Inflammatory macrophage treated with lipopolysaccharide for 1 hour (primary cell): ENCODE measurements at places on chromosomes 2 and 18.
A peak's percentile ranks its signal among the peaks of the same experiment; 100 is the strongest.

DNA sequence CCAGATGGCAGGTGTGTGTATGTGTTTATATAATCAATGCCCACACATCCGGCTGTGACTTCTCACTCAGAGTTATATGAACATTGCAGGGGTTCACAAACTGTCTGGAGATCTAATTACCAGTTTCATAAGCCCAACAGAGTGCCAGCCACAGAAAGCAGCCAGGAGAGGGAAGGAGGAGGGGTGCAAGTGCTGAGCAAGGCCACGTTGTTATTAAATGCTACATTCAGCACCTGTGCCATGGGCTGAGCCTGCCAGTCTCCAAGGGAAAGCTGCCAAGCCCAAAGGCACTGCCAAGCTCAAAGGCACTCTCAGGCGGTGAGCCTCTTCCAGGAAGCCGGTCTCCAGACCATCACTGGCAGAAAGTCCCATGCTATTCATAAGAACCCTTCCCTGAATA lies 17.4 kb downstream of the XDH start:
- DNase-seq, result no peak

- no peak for DNase-seq
These were observed 716.2 kb upstream of the VRK2 start for GRCh38 chr2:57330447-57330846.

DNA sequence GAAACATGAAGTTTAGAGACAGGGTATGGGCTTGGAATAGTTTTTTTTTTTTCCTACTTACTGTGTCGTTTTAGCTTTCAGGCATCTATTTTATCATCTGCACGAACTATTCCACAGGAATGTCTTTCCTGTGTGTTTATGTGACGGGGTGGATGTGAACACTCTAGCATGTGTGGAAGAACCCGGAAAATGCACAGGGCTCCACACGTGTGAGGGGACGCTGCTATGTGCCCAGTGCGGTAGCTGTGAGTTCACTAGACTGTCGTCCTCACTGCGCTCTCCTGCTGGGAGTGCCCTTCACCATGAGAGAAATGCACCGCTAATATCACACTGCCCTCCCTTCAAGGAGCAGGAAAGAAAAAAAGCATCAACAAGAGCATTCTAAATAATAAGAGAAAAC lies 250.8 kb upstream of the PXDN start:
- no peak for DNase-seq

DNA sequence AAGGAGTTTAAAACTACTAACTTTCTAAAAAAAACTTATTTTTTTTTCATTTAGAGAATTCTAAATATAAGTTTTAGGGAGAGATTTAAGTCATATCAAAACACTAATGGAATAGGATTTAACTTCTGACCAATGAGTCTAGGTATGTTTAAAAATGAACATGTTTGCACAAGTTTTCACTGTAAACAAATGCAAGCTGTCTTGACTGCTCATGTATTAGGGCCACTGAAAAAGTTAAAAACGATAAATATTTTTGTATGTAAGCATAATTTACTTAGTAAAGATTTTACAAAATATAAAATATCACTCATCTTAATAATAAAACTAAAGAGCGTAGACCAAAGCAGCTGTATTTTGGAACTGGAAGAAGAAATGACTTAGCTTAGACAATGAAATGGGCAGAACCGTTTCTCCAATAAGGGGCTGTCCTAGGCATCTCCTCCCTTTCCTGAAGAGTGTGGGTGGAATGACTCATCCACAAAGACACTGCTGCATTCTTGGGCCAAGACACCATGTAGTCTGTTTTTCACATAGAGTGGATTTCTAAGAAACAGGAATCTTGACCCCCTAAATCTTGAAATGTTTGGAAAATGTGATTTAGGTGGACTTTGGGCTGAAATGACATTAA lies 118.8 kb downstream of the MEP1B start:
- peak; percentile 27 for DNase-seq

DNA sequence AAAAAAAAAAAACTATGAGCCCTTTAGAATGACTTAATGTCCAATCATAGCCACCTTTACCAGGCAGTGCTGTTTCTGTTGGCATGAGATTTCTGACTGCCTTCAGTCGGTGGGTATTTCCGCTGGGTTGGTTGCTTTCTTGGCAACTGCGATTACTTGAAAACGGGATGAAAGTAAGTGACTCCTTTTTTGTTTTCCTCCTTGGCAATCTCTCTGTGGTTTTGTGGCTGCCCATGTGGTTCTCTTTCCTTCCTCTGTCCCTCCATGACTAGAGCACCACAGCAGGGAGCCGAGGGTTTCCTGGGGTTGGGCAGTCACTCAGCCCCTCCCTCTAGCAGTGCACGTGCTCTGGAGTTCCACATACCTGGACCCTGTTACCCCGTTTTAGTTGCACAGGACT lies 112.1 kb downstream of the KLHL29 start:
- DNase-seq, result peak; percentile 9

- no peak for DNase-seq
These were observed 120.6 kb upstream of the BOD1L2 start for GRCh38 chr18:57026316-57026715.

- DNase-seq, result peak; percentile 38
These were observed 88.1 kb downstream of the HRH4 start for GRCh38 chr18:24548583-24548982.

DNA sequence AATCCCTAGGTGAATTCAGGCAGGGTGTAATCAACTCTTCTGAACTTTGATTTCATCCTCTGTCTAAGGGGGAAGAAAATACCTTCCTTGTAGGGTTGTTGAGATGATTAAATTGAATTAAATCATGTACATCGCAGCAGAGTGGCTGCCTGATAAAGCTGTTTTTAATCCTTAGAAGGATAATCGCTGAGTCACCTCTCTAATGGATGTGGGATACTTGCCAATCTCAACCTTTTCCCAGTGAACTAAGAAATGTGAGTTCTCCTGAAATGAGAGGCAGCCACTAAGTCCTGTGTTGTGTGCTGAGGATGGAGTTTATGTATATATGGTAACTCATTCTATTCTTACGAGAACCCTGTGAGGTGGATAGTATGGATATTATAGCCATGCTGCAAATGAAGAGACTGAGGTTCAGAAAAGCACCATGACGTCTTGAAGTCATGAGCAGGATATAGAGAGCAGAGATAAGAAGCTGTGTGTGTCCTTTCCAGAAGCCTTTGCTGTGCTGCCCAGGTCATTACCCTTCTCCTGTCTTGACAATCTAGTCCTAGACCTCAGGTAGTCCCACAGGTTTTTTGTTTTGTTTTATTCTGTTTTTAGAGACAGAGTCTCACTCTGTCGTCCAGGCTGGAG lies 93.3 kb downstream of the HNRNPLL start:
- no peak for DNase-seq

- no peak for DNase-seq
These were observed 1334.8 kb upstream of the CELF4 start for GRCh38 chr18:38900445-38900844.

- DNase-seq, result no peak
These were observed 93.5 kb downstream of the UBE2E3 start for GRCh38 chr2:181073896-181074295.

DNA sequence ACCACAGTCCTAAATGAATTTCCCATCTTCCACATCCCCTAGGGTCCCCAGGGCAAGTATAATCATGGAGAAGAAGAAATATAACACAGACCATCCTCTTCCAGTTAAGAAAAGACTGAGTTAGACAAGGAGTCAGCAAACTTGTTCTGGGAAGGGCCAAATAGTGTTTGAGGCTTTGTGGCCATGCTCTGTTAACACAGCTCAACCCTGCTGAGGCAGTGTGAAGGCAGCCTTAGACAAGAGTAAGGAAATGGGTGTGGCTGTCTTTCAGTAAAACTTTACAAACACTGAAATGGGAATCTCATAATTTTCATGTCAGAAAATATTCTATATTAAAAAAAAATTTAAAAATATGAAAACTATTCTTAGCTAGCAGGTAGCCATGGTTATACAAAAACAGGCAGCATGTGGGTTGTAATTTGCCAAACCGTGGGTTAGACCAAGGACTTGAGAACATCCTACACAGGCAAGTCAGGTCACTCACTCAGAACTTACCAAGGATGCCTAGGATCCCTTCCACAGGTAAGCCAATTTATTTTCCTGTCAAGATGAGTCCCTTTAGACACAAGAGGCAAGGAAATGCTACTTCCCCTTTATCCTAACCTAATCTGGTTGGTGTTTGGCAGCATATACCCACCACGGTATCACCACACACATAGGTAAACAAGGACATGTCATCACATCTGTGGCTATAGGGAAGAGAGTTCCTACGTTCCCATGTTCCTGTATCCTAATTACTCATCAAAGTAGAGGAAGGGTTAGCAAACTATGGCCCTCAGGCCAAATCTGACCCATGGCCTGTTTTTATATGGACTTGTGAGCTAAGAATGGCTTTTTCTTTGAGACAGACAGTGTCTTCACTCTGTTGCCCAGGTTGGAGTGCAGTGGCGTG lies 31.9 kb downstream of the C2orf74 start:
- no peak for DNase-seq

GRCh38 chr2:25688236-25688635 lies 14.9 kb upstream of the DTNB start:
- no peak for DNase-seq

DNA sequence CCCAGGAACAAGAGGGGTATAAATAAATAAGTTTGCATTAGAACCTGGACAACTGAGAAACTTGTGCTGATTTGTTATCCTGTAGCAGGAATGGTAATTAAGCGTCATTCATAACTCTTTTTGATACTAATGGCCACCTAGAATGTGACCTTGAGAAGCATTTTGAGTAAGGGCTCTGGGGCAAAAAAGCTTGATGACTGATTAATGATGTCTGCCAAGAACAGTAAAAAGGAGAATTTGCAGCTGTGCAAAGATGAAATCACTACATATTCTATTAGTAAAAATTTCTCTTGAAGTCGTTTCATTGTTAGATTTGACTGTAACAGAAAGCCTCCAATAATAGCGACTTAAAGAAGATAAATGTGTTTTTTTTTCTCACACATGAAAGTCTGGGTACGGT lies 157.7 kb downstream of the PRKCE start:
- DNase-seq, result no peak

- DNase-seq, result no peak
These were observed 268.0 kb downstream of the DYSF start for GRCh38 chr2:71721362-71721665.

- DNase-seq, result no peak
These were observed 85.2 kb downstream of the NDUFA10 start for GRCh38 chr2:239939736-239940483.

DNA sequence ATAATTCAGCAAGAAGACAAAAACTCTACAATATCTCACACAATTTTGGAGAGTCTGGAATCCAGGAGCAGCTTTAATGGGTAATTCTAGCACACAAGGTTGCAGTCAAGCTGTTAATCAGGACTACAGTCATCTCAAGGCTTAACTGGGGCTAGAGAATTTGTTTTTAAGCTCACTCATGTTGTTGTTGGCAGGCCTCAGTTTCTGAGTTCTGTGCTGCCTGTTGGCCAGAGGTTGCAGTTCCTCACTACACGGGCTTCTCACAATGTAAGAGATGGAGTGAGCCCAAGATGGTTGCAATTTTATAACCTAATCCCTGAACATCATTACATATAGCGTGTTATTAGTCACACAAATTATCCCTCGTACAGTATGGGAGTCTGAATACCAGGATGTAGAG lies 50.6 kb upstream of the TMEFF2 start:
- DNase-seq, result no peak

DNA sequence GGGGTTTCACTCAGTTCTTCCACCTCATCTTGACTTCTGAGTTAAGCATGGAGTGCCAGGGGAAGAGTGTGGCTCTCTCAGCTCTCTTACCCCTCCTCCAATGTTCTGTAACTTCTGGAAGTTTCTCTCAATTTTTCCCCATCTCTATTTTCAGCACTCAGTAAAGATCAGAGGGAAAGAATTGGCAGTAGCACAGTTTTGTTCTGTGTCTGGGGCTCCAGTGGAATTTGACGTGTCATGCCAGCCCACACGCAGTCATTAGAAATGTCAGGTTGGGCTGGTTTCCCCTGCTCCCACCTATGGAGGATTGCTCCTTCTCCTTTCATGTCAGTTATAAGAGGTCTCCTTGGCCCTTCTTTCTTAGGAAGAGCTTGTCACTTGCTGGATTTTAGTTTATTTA lies 104.6 kb upstream of the COL3A1 start:
- DNase-seq, result no peak

- no peak for DNase-seq
These were observed 108.4 kb upstream of the EPHA4 start for GRCh38 chr2:221680548-221680947.

DNA sequence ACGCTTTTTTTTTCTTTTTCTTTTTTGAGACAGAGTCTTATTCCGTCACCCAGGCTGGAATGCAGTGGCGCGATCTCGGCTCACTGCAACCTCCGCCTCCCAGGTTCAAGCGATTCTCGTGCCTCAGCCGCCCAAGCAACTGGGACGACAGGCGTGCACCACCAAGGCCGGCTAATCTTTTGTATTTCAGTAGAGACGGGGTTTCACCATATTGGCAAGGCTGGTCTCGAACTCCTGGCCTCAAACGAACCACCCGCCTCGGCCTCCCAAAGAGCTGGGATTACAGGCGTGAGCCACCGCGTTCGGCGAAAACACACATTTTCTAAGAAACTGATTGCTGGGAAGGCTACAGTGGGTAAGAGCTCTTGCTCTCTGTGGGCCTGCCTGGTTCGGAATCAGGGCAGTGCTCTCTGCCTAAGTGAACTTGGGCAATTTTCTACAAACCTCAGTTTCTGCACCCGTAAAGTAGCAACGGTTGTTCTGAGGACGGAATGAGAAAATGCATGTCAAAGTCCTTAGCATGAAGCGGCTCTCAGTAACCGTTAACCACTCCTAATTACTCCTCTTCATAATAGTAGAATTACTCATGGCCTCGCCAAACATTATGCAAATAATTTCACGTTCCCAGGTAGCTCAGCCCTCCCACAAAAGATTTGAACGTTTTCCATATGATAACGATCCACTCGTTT lies 1.0 kb upstream of the PMAIP1 start:
- no peak for DNase-seq

GRCh38 chr2:235812185-235812665 lies 318.4 kb downstream of the AGAP1 start:
- DNase-seq, result no peak

DNA sequence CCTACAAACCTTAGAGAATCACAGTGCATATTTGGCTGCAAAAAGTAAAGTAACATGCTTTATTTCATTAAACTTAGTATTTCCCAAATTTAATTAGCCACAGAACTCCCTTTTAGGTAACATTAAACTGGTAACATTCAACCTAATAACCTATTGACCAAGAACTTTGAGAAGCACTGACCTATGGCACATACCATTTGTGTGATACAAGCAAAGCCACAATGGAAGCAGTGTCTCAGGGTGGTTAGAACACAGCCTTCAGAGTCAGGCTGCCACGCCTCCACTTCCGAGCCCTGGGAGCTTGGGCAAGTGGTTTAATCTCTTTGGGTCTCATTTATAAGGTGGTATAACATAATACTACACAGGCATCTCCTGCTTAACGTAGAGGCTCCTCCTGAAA lies 301.4 kb downstream of the PDE11A start:
- DNase-seq, result no peak

GRCh38 chr18:77098538-77099174 lies 33.9 kb downstream of the MBP start:
- no peak for DNase-seq

GRCh38 chr18:12008181-12008767 lies 27.0 kb downstream of the IMPA2 start:
- no peak for DNase-seq
